ENCODE measurements at places on chromosomes 4 and X. TPM values are rescaled to one million over a fixed set of nuclear protein-coding genes. Genes with fewer than 3 reads are reported as not detected.

GRCh38 chrX:13764765-13765164 lies 30.2 kb downstream of the OFD1 start:
- DNase-seq: no peak
- no peak overlapping the region for H3K27ac ChIP-seq

Gene RIPPLY1
- polyA plus RNA-seq: not detected

DNA sequence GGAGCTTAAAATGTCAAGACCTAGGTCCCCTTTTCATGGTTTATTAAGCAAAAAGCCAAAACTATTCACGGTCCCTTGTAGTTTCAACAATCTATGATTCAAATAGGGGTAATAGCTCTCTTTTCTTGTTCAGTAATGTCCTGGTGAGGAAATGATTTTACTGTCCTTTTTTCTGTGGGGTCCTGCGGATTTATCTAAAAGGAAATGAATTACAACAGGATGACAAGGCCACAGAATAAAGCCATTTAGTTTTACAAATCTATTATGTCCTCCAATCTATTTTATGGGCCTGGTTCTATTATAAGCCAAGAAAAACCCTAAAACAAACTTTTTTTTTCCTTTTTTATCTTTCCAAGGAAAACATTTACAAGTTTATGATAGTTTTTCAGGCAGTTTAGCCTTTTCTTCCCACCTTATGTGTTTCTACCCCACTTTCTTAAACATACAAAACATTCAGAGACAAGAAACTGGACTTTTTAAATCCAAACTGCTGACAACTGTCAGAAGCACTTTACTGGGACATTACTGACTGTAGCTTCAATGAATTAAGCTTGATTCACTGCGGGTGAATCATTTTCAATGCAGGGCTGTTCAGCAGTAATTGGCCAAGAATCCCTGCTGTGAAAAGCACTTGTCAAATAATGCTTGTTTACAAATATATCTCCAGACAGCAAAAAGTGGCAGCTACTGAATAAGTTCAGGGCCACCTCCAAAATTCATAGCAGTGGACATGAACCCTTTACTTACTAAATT lies 4.3 kb downstream of the EPHA5 start:
- no peaks in the 10 kb centered on the region for H3K4me1 ChIP-seq
- DNase-seq: no peak
- no peak overlapping the region for H3K27ac ChIP-seq
- H3K36me3 ChIP-seq: no peaks in the 10 kb centered on the region
- no peak overlapping the region for H3K4me3 ChIP-seq
- no peaks in the 10 kb centered on the region for H3K27me3 ChIP-seq

Gene CWH43
- polyA plus RNA-seq: not detected

GRCh38 chrX:9851890-9852289 lies 65.7 kb downstream of the SHROOM2 start:
- no peaks in the 10 kb centered on the region for H3K4me1 ChIP-seq
- H3K4me3 ChIP-seq: no peak overlapping the region
- no peak for DNase-seq
- no peaks in the 10 kb centered on the region for H3K36me3 ChIP-seq
- H3K27me3 ChIP-seq: no peaks in the 10 kb centered on the region
